ENCODE measurements at places on chromosomes 4 and X. TPM values are rescaled to one million over a fixed set of nuclear protein-coding genes. Genes with fewer than 3 reads are reported as not detected.

- no peak for DNase-seq
Observed at GRCh38 chr4:27836523-27836922, 975.9 kb downstream of the STIM2 start.

GRCh38 chrX:25344161-25344936 lies 328.6 kb upstream of the ARX start:
- no peak for DNase-seq

GRCh38 chrX:73182502-73183114 lies 32.0 kb downstream of the NAP1L2 start:
- DNase-seq: no peak

DNA sequence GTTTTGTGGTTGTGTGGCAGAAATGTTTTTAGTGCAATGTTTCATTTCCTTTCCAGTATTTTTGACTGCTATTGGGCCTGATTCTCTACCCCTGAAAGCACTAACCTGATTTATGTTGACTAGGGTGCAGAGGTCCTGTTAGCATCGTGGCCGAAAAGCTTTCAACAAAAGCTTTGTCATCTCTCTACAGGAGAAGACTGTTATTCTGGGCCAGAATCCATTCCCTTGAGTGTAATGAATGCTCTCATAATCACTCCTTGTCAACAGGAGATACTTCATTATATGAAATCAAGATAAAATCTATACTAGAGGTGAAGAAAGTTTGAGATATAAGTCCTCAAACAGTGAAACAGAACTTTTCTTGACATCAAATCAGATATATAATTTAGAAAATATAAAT lies 195.5 kb downstream of the ZNF330 start:
- DNase-seq: no peak

Gene SEPTIN6
- polyA plus RNA-seq: 24.4 TPM

Gene SPARCL1
- 183 TPM for polyA plus RNA-seq

Gene FGF5
- 0.31 TPM for polyA plus RNA-seq

Gene RAB9B
- 22.6 TPM for polyA plus RNA-seq

- no peak for DNase-seq
Observed at GRCh38 chr4:143307531-143307930, 29.1 kb upstream of the GAB1 start.

Gene TLR2
- 4.6 TPM for polyA plus RNA-seq

Gene PCYT1B
- 1.2 TPM for polyA plus RNA-seq

- DNase-seq: no peak
Observed at GRCh38 chrX:65643531-65644052, 23.9 kb upstream of the MSN start.

GRCh38 chrX:75230296-75230695 lies 43.6 kb upstream of the UPRT start:
- no peak for DNase-seq
